ENCODE measurements at places on chromosomes 16 and 17.

DNA sequence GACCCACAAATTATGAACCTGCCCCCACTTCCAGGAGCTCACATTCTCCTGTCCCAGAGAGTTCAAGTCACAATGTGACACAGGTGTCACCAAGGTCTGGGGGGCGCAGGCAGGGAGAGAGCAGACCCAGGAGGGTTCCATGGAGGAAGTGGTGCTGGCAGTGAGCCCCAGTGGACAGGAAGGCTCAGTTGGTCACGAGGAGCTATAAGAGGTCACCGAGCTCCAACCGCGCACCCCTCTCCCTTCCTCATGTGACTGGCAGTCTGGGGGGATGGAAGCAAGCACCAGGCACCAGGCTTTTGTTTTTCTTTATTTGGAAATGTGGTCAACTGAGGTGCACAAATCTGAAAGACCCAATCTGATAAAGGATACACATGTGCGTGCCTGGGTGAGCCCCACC, 2.5 kb downstream of the ITGAD start:
- no peak for DNase-seq

DNA sequence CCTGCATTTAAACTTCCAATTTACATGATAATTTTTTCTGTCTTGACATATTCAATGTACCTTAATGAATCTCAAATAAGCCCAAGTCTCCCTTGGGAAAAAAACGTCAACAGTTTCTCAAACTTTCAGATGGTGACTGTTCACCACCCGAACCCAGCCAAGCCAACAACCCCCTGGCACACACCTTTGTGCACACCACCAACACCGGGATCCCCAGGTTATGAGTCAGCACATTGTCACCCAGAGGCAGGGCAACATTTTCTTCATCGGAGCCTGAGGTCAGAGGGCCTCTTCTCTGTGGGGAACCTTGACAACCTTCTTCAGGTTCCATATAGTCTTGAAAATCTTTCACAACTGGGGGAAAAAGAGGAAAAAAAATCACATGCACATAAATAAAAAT, 15.5 kb downstream of the DYNC1LI2 start:
- DNase-seq: no peak

DNA sequence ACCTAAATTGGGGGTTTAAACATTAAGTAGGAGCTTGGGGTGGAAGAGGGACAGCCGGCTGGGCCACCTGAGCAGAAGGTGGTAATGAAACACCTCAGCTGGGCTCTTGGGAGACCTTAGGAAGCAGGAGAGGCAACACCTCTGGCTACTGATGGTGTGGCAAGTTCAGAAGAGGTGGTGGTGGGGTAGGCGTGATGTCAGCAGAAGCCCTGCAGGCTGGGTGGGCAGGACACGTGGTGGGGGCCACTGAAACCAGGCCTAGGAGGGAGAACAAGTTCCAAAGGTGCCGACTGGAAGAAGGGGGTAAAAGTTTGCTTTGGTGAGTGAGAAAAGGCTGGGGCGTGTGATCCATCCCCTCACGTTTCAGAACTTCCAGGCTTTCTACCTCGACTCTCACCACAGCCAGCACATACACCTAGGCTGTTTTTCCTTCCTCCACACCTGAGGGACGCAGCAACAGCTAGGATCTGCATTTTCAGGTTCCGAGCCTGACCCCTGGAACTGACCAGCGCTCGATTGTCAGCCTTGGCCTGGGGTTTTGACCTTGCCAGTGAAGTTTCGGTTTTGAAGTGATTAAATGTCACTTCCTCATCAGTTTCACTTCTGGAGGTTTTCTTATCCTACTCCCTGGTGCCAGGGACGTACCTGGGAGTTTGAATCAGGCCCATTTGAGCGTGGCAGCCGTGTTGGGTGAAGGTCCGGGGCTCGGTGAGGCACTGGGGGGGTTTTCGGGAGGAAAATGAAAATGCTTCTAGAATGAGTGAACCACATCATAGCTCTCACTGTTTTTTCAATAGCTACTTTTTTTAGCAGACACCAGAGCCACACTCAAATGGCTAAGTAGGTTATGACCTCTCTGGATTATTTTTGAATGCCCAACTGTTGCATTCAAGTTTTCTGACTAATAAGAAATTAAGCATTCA, 10.0 kb downstream of the SNN start:
- DNase-seq: no peak

GRCh38 chr16:25093208-25094061, 18.1 kb upstream of the LCMT1 start:
- DNase-seq: no peak

DNA sequence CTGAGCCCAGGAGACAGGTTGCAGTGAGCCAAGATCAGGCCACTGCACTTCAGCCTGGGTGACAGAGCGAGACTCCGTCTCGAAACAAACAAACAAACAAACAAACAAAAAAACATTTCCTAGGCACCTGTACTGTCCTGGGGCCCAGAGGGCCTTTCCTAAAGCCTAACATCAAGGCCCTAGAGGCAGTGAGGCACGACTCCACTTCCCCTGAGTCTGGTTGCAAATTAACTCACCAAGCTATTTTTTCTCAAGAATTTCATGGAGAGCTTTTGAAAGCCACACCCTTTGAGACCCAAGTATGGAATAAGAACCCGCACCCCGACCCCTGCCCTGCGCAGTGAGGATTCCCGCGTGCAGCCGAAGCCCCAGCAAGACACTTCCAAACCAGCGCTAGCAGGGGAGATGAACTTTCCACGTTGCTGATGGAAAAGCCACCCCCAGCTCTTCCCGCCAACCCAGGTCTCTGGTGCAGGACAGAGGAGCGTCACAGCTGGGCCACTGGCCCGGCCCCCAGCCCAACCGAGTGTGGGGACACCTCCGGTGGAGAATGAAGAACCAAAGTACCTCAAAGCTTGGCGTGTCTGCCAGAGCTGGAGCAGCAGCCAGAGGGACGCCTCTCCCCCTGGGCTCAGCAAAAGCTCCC, 1.2 kb downstream of the CHST5 start:
- DNase-seq: no peak

DNA sequence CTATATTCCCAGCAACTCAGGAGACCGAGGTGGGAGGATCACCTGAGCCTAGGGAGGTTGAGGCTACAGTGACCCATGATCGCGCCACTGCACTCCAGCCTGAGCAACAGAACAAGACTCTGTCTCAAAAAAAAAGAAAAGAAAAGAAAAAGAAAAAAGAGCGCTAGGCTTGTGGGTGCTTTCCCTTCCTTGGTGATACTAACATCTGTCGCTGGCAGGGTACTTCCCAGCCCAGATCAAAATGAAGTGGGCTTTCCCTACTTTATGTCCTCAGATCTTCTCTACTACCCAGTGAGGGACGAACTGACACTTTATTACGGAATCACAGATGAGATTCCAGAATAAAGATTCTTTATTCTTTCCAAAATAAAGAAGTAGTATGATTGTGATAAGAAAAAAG, 103.8 kb upstream of the NOL11 start:
- DNase-seq: no peak

- no peak for DNase-seq
These were observed 15.3 kb upstream of the GNA13 start for GRCh38 chr17:65071861-65072260.

- DNase-seq: peak; percentile 88
These were observed 10.3 kb upstream of the RPL38 start for GRCh38 chr17:74192950-74193781.

- peak; percentile 78 for DNase-seq
These were observed 56.1 kb upstream of the MAF start for GRCh38 chr16:79656553-79657115.

- DNase-seq: no peak
These were observed 60.4 kb downstream of the USP43 start for GRCh38 chr17:9705745-9706144.

DNA sequence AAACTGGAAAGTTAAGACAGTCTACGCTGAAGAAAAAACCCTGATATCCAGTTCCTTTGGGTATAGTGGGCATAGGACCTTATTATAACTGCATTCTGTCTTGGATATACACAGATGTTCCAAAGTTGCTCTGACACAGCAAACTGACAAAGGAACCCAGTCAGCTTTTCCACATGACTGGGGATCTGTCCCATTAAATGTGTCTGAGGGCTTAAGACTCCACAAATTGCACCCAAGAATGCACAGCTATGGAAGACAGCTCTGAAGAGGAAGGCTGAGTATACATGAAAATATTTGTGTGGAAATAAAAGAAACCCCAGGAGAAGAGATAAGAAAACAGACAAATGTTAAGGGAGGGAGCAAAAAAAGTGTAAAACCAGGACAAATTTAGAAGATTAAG, 114.1 kb downstream of the SPAG9 start:
- no peak for DNase-seq

DNA sequence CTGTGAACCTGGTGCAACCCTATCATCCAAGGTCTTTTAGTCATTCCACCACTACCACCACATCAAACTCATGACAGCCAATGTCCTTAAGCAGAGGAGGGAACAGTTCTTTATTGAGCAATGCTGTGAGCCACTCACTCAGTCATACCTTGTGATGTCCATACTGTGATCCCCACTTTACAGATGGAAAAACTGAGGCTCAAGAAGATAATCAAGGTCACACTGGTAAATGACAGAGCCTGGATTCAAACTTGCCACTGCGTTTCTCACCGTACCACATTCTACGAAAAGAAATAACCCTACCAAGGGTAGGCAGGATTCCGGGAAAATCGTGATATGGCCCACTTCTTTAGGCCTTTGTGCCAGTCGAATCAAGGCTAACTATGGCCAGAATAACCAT, 172.6 kb downstream of the CCT6B start:
- DNase-seq: no peak

DNA sequence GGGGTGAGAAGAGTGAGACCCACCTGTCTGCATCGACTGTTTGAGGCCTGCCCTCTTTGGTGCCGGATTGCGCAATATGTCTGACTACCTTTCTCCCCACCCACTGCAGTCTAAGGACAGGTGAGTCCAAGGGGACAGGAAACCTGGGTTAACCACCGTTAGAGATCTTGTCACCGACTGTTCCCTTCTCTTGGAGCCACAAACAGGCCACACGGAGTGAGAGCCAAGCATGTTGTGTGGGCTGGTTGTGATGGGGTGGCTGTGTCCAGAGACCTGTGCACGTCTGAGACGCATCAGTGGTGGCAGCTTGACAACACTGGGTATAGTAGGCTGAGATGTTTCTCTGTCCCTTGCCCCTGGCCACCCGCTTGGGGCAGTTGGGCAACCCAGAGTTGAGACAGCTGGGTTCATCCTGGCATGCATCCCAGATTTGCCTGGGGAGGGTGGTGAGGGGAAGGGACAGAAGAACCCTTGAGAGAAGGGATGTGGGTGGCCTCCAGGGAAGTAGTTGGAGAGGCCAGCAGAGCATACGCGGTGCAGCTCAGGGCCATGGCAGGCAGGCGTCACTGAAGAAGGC, 21.4 kb downstream of the MPRIP start:
- DNase-seq: peak; percentile 84

DNA sequence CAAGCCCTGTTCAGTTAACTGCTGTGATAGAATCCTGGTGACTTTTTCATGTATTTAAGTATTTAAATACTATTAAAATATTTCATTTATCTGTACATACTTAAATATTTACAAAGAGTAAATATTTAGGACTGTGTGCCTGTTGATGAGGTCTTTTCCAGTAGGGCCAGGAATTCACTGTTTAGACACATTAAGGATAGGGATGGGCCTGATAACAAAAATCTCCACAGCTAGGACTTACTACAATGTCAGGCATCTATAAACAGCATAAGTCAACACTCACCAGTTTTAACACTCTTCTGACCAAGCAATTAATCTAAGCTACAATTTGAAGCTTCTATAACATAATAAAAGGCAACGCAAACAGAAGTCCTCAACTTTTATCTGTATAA, 47.6 kb downstream of the MARVELD3 start:
- DNase-seq: no peak

GRCh38 chr17:34117332-34117731, 137.8 kb upstream of the CCL2 start:
- no peak for DNase-seq

Data from NCI-H510A treated with DMSO at 0.1 percent for 48 hours (cell line).